Right ventricle myocardium inferior (tissue), 1 donor: ENCODE measurements at places on chromosomes 11 and 22. TPM values are rescaled to one million over a fixed set of nuclear protein-coding genes. Genes with fewer than 3 reads are reported as not detected.

Gene DDTL
- total RNA-seq: 1.5 TPM

Gene OR51V1
- total RNA-seq: not detected

Gene STK33
- 23.9 TPM for total RNA-seq

Gene OR52I2
- not detected for total RNA-seq

Gene ASCL3
- total RNA-seq: not detected

Gene SOX6
- total RNA-seq: 14.1 TPM

Gene LRRC51
- 3.7 TPM for total RNA-seq

Gene MICAL3
- total RNA-seq: 85.7 TPM

Gene SYT13
- 7.0 TPM for total RNA-seq

Gene OR6A2
- not detected for total RNA-seq

Gene OR8U1
- not detected for total RNA-seq

Gene WNT11
- 18.2 TPM for total RNA-seq

Gene CYTH4
- total RNA-seq: 7.5 TPM

Gene MUC5AC
- total RNA-seq: not detected

Gene C22orf42
- not detected for total RNA-seq

Gene KCNC1
- not detected for total RNA-seq

Gene CREBZF
- total RNA-seq: 12.5 TPM
